Liver (tissue), 10 donors: ENCODE measurements at places on chromosomes 1 and 21.
A peak's percentile ranks its signal among the peaks of the same experiment; 100 is the strongest.

- H3K4me1 ChIP-seq: peaks cover 73% of the 10 kb centered on the region
- no peak overlapping the region for H3K4me3 ChIP-seq
- H3K27ac ChIP-seq: peak overlapping the region; percentile 41
- no peak for DNase-seq
- peaks cover 15% of the 10 kb centered on the region for H3K36me3 ChIP-seq
- no peaks in the 10 kb centered on the region for H3K27me3 ChIP-seq
These were observed 15.3 kb downstream of the SRSF4 start for GRCh38 chr1:29166291-29166878.

DNA sequence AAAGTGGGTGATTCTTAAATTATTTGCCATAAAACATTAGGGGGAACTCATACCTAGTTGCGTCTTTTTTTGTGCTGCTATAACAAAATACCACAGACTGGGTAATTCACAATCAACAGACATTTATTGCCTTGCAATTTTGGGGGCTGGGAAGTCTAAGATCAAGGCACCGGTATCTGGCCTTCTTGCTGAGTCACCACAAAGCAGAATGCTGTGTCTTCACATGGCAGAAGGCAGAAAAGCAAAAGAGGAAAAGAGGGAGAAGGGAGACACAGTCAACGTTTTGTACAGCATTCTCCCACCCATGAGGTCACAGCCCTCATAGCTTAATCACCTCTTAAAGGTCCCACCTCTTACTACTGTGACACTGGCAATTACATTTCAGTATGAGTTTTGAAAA lies 291.0 kb downstream of the CHRM3 start:
- DNase-seq: no peak
- no peaks in the 10 kb centered on the region for H3K4me1 ChIP-seq
- no peak overlapping the region for H3K4me3 ChIP-seq
- no peak overlapping the region for H3K27ac ChIP-seq
- no peaks in the 10 kb centered on the region for H3K36me3 ChIP-seq

DNA sequence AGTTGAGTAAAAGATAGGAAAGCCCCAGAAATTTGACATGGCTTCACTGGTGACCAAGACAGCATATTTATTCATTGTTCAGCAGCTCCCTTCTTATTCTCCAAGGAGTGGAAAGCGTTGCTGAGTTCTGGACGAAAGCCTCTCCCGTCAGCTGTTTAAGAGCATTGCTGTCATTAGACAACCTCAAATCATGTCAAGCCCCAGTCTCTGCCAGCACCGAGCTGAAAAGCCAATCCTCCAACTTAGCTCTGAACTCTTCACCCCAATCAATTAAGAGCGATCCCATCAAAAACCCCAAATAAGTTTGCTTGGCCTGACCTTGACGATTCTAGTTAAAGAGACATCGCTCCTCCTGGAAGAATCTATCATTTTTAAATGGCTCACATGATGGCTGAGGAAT lies 110.8 kb downstream of the PLPP3 start:
- H3K4me1 ChIP-seq: peaks cover 11% of the 10 kb centered on the region
- no peaks in the 10 kb centered on the region for H3K36me3 ChIP-seq
- H3K27me3 ChIP-seq: no peaks in the 10 kb centered on the region

GRCh38 chr1:246156847-246157246 lies 350.2 kb downstream of the SMYD3 start:
- H3K27ac ChIP-seq: no peak overlapping the region
- no peak overlapping the region for H3K4me3 ChIP-seq
- H3K4me1 ChIP-seq: no peaks in the 10 kb centered on the region
- no peak for DNase-seq
- no peaks in the 10 kb centered on the region for H3K27me3 ChIP-seq

- H3K4me1 ChIP-seq: no peaks in the 10 kb centered on the region
- no peak overlapping the region for H3K27ac ChIP-seq
- no peak overlapping the region for H3K4me3 ChIP-seq
- H3K36me3 ChIP-seq: no peaks in the 10 kb centered on the region
- DNase-seq: no peak
These were observed 112.7 kb downstream of the CLIC6 start for GRCh38 chr21:34781526-34781925.

DNA sequence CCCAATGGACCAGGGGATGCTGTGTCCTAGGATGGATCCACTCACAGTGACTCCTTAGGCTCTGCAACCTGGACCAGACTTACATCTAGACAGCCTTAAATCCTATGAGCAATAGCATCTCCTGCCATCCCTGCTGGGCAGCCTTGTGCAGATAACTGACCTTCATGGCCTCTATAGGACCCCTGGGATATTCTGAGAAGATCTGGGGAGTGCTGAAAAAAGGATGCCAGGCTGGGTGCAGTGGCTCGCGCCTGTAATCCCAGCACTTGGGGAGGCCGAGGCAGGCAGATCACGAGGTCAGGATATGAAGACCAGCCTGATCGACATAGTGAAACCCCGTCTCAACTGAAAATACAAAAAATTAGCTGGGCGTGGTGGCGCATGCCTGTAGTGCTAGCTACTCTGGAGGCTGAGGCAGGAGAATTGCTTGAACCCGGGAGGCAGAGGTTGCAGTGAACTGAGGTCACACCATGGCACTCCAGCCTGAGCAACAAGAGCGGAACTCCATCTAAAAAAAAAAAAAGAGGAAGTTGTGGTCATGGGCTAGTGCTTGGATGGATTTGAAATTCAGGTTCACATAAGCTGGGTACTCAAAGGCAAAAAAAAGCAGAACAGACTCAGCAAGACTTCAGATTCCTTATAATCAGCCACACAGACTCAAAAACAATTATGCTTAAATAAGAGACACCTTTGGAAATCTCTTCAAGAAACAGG lies 10.9 kb upstream of the SH2D1B start:
- DNase-seq: no peak
- H3K36me3 ChIP-seq: no peaks in the 10 kb centered on the region
- H3K27me3 ChIP-seq: no peaks in the 10 kb centered on the region
- no peak overlapping the region for H3K27ac ChIP-seq

GRCh38 chr1:26289158-26290059 lies 9.5 kb downstream of the SH3BGRL3 start:
- H3K27ac ChIP-seq: peak overlapping the region; percentile 71
- H3K4me3 ChIP-seq: no peak overlapping the region
- H3K4me1 ChIP-seq: no peaks in the 10 kb centered on the region

DNA sequence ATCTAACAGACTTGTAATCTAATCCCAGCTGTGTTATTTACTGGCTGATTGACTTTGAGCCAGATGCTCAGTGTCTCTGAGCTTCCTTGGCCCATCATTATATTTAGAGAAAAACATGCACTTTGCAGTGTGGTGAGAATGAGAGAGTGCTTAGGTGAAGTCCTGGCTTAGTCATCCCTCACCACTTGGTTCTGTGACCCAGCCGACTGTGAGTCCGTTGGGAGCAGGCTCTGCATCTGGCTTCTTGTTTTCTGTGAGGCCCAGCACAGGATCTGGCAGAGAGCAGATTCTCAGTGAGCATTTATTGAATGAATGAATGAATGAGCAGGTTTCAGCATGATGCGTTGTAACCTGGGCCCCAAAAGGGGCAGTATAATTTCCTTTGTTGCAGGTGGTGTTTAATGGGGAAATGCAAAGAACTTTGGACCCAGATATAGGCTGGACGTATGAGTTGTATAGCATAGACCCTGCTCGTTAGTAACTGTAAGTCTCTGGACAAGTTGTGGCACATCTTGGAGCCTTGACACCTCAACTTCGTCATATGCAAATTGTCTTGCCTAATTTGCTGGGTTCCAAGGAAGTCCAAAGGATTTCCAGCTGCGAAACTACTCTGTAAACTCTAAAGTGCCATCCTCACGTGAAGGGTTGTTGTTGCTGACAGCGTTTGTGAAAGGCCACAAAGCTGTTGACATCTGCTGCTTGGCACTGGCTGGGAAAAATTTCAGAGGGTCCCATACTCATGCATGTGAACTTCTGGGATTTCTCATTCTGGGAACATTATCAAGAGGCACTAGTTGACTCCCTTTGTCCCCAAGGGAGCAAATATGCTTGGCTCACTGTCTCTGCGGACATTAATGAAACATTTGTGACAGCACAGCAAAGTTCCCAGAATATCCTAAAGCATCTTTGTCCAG lies 138.8 kb upstream of the USP24 start:
- no peaks in the 10 kb centered on the region for H3K27me3 ChIP-seq
- no peak overlapping the region for H3K27ac ChIP-seq
- H3K36me3 ChIP-seq: no peaks in the 10 kb centered on the region
- no peak overlapping the region for H3K4me3 ChIP-seq

DNA sequence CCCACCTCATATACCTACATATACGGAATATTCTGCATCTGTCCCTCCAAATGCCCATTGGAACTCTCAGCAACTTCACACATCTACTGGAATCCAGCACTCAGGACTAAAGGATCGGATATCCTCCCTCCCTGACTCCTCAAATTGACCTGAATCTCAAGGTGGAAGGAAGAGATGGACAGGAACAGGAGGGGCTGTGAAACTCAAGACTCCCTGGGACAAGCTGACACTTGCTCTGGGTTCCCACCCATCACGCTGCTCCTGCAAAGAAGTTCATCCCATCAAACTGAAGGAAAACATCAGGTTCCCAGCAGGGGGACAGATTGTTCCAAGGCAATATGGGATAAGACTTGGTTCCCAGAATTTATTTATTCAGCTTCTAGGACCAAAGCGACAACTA lies 30.3 kb upstream of the TIAM1 start:
- H3K4me1 ChIP-seq: no peaks in the 10 kb centered on the region
- no peak overlapping the region for H3K4me3 ChIP-seq
- no peaks in the 10 kb centered on the region for H3K36me3 ChIP-seq
- H3K27ac ChIP-seq: no peak overlapping the region

- H3K4me3 ChIP-seq: no peak overlapping the region
- no peak for DNase-seq
- H3K36me3 ChIP-seq: no peaks in the 10 kb centered on the region
- H3K27ac ChIP-seq: peak overlapping the region; percentile 99
- H3K27me3 ChIP-seq: no peaks in the 10 kb centered on the region
These were observed 151.6 kb downstream of the TOMM20 start for GRCh38 chr1:234976861-234977680.

DNA sequence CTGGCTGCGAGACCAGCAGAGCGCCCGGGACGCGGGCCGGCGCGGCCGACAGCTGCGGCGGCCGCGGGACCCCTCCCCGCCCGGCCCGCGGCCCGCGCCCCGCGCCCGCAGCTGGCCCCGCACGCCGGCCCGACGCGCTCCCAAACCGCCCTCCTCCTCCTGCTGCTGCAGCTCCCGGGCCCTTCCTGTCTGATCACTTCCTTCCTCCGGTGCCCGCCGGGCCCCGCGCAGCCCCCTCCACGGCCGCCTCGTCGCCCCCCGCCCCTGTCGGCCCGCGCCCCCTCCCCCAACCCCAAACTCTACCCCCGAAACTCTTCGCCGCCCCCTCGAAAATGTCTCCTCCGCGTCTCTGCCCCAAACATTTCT lies 594 bp downstream of the LUZP1 start:
- DNase-seq: no peak
- peaks cover 8% of the 10 kb centered on the region for H3K4me1 ChIP-seq
- H3K27me3 ChIP-seq: no peaks in the 10 kb centered on the region
- peak overlapping the region; percentile 82 for H3K27ac ChIP-seq

- no peak overlapping the region for H3K4me3 ChIP-seq
- no peak overlapping the region for H3K27ac ChIP-seq
- no peaks in the 10 kb centered on the region for H3K27me3 ChIP-seq
- peaks cover 7% of the 10 kb centered on the region for H3K4me1 ChIP-seq
- DNase-seq: no peak
- H3K36me3 ChIP-seq: no peaks in the 10 kb centered on the region
These were observed 20.5 kb downstream of the ARID4B start for GRCh38 chr1:235307158-235308124.

GRCh38 chr1:211236633-211237320 lies 22.4 kb upstream of the RCOR3 start:
- H3K27ac ChIP-seq: no peak overlapping the region
- no peaks in the 10 kb centered on the region for H3K36me3 ChIP-seq
- no peak for DNase-seq
- H3K4me3 ChIP-seq: no peak overlapping the region
- no peaks in the 10 kb centered on the region for H3K4me1 ChIP-seq
- no peaks in the 10 kb centered on the region for H3K27me3 ChIP-seq

DNA sequence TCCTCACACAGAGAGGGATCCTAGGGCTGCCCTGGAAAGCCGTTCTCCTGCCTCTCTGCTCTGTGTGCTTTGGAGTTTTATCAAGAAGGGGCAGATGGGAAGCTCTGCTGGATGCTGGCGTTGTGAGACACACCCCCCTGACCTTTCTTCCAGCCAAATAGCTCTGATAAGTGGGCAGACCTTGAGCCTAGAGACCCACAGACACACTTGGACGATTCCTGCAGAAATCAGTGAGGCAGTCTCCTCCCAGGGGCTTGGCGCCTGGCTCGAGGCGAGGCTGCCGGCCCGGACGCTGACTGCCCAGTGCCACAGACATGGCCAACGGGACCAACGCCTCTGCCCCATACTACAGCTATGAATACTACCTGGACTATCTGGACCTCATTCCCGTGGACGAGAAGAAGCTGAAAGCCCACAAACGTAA lies at the start of gene MRAP:
MRAP (plus strand) TSS at position 198 of the 424 bp plus-strand sequence; CDS start at position 315, 117 bp downstream.
- H3K4me3 ChIP-seq: no peak within 1 kb of the TSS
- no peak for DNase-seq
- no peaks in the 10 kb centered on the region for H3K36me3 ChIP-seq
- no peaks in the 10 kb centered on the region for H3K27me3 ChIP-seq
